Left cardiac atrium (tissue), 4 donors: ENCODE measurements at places on chromosomes 3 and 15. TPM values are rescaled to one million over a fixed set of nuclear protein-coding genes. Genes with fewer than 3 reads are reported as not detected.

- DNase-seq = no peak
Observed at GRCh38 chr15:29377161-29377560, 107.5 kb upstream of the NSMCE3 start.

The VPS13C gene
- 34.5 TPM for total RNA-seq

The HYAL1 gene
- 24.6 TPM for total RNA-seq

DNA sequence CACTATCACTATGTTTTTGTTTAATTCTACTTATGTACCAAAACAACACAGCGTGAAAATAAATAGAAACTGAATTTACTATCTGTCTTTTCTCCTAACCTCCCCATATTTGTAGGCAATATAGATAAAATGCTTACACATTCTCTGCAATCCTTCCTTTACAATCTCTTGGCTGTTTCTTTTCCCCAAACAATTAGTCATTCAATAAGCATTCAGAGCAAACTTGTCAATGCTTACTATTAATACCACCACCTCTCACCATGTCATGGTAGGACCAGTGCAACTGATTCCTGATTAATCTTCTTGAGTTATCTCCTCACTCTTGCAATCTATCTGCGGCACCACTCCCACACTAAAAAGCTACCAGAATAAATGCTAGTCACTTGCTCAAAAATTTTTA lies 74.0 kb upstream of the TTBK2 start:
- DNase-seq = no peak

DNA sequence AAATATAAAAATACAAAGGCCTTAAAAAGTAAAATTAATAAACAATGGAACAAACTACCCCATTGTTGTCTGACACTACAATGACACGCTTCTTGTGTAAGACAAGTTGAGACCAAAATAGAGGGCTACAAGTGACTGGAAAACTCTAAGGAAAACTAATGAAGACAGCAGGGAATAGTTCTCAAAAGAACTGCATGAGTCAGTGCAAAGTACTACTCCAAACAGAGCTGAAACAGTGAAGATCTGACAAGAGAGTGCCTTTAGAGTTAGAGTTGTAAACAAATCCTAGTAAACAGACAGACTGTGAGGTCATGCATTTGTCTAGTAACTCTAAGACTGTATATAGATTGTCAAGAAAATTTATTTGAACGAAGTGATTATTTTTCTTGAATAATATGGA lies 233.9 kb downstream of the BBX start:
- DNase-seq = no peak

GRCh38 chr3:186181901-186182300 lies 73.0 kb upstream of the ETV5 start:
- no peak for DNase-seq

DNA sequence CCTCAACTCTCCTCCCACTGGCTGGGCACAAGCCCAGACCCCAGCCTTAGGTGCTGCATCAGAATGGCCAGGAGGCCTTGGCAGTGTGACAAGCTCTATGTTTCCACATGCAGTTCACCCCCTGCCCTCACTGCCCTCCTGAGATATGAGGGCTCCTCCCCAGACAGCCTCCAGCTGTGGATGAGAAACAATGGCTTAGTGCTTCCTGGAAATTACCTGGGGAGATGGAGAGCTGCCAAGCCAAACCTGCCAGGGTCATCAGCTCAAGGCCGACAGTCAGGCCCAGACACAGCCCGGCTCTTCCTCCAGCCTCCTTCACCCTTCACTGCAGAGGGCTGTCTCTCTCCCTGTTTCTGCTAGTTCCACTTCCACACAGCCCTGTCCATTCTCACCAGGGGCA lies 76.3 kb downstream of the MYLK start:
- DNase-seq = no peak

- DNase-seq = no peak
Observed at GRCh38 chr3:115084686-115085085, 62.4 kb downstream of the ZBTB20 start.

DNA sequence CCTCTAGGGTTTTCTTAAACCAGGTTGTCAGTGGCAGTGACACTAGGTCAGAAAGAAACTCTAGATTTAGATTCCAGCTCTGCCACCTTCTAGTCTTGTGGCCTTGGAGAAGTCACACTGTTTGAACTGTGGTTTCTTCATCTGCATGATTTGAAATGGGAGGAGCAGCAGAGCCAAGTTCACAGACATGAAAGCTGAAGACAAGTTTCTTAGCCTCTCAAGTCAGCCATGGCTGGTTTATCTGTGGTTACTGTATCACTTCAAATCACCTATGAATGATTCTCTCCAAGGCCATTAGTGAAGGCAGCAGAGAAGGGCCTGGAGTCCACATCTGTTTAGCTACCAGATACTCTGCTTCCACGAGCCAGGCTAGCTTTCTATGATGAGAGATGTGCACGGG lies 15.6 kb downstream of the CLEC3B start:
- DNase-seq = no peak

GRCh38 chr3:109045271-109046040 lies 72.5 kb downstream of the MORC1 start:
- DNase-seq = no peak

The SEMA3G gene
- total RNA-seq = 19.9 TPM

The CKMT1B gene
- total RNA-seq = 5.5 TPM

The OIP5 gene
- total RNA-seq = 0.21 TPM

- no peak for DNase-seq
Observed at GRCh38 chr15:62280625-62281024, 115.5 kb upstream of the C2CD4B start.

GRCh38 chr3:11591391-11592282 lies 52.1 kb downstream of the VGLL4 start:
- DNase-seq = peak; percentile 60

DNA sequence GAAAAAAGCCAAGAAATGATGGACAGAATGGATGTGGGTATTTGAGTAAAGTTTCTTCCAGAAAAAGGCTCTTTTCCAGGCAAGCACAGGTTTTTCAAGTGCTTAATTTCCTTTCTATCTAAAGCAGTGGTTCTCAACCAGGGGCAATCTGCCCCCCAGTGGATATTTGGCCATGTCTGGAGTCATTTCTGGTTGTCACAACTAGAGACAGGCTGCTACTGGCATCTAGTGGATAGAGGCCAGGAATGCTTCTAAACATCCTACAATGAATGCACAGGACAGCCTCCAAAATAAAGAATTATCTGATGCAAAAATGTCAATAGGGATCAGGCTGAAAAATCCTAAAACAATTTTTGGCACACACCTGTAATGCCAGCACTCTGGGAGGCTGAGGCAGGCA lies 23.9 kb downstream of the SEC22C start:
- DNase-seq = no peak

The SLC6A11 gene
- not detected for total RNA-seq

The C15orf62 gene
- 0.32 TPM for total RNA-seq

The SERPINI2 gene
- 1.1 TPM for total RNA-seq

GRCh38 chr15:96362755-96363651 lies 32.5 kb downstream of the NR2F2 start:
- DNase-seq = no peak

- DNase-seq = peak; percentile 37
Observed at GRCh38 chr3:149534671-149535332, 60.3 kb downstream of the TM4SF4 start.

The KLHL6 gene
- 1.7 TPM for total RNA-seq

DNA sequence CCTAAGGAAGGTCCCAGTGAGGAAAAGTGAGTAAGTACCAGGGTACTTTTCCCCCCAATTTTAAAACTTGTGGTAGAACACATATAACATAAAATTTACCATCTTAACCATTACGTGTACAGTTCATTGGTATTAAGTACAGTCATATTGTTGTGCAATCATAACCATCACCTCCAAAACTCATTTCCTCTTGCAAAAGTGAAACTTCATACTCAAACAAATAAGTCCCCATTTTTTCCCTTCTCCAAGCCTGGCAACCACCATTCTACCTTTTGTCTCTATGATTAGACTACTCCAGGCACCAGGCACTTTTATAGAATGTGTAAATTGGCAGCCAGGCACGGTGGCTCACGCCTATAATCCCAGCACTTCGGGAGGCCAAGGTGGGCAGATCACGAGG lies 12.2 kb downstream of the PRC1 start:
- no peak for DNase-seq

The ASB14 gene
- 0.41 TPM for total RNA-seq

The TMEM212 gene
- total RNA-seq = not detected

- no peak for DNase-seq
Observed at GRCh38 chr15:79815468-79815867, 81.3 kb downstream of the MTHFS start.

GRCh38 chr3:169286214-169286613 lies 377.3 kb downstream of the MECOM start:
- no peak for DNase-seq

DNA sequence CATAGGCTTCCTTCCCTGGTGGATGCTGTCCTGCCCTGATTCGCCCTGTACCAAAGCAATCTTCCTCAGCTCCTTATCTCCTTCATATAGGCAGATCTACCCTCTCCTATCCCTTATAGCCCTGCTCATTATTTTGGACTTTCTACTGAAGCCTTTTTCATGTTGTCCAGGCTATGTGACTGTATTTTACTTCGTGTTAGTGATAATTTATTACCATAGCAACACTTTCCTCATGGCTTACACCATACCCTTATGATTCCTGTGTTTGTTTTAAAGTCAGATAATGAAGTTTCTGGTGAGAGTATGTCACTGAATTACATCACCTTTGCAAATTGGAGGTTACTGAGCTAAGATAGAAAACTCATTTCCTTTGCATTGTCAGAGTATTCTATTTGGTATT lies 352.6 kb downstream of the NLGN1 start:
- DNase-seq = no peak

DNA sequence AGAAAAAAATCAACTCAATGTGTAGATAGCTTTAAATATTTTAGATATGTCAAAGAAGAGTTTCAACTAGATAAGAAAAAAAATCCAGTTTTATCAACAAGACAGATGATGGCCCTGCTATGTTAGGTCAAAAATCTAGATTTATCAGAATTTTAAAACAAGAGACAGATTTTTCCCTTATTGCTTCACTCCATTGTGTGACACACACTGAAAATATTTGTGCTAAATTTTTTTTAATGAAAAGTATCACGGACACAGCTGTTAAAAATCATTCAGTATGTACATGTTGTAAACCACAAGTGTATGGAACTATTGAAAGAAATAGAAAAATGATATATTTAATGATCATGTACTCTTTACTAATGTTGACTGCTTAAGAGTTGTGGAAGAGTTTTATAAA lies 43.6 kb downstream of the FOXB1 start:
- DNase-seq = no peak

- no peak for DNase-seq
Observed at GRCh38 chr3:195451373-195452015, 8.7 kb upstream of the ACAP2 start.

The TEX55 gene
- not detected for total RNA-seq

GRCh38 chr3:89494734-89495133 lies 387.3 kb downstream of the EPHA3 start:
- no peak for DNase-seq

GRCh38 chr3:69541711-69542088 lies 155.8 kb upstream of the FRMD4B start:
- peak; percentile 42 for DNase-seq
